ENCODE measurements at places on chromosomes 12 and 14. TPM values are rescaled to one million over a fixed set of nuclear protein-coding genes. Genes with fewer than 3 reads are reported as not detected.

Gene TSPAN9
- 0.24 TPM for total RNA-seq

GRCh38 chr12:89648211-89648930, 60.3 kb downstream of the ATP2B1 start:
- DNase-seq = no peak

Gene C12orf54
- not detected for total RNA-seq

Gene CBLN3
- 6.4 TPM for total RNA-seq

Gene TM7SF3
- total RNA-seq = 33.6 TPM

Gene SLC16A7
- 22.7 TPM for total RNA-seq

DNA sequence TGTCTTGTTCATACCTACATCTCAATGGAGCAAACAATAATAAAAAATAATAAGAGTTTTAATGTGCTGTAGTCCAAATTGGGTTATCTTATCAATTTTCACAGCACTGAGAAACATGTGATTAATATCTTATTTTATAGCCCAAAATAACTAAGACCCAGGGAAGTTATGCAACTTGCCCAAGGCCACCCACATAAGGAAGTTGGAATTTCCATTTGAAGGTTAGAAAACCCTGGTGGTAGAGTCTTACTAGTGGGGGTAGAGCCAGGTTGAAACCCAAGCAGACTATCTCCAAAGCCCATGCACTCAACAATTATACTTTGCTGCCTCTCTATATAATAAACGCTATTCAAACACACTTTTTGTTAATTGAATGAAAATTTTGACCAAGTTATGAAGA, 270.0 kb upstream of the CAND1 start:
- DNase-seq = no peak

- DNase-seq = no peak
Measured at GRCh38 chr12:19904819-19905218, 463.5 kb upstream of the PDE3A start.

Gene CRACR2A
- total RNA-seq = 26.0 TPM

GRCh38 chr14:38762426-38762825, 340.6 kb downstream of the SEC23A start:
- no peak for DNase-seq

GRCh38 chr14:69708586-69709560, 58.1 kb upstream of the SRSF5 start:
- DNase-seq = peak; percentile 36

- no peak for DNase-seq
Measured at GRCh38 chr12:16175840-16176239, 101.6 kb downstream of the SLC15A5 start.

DNA sequence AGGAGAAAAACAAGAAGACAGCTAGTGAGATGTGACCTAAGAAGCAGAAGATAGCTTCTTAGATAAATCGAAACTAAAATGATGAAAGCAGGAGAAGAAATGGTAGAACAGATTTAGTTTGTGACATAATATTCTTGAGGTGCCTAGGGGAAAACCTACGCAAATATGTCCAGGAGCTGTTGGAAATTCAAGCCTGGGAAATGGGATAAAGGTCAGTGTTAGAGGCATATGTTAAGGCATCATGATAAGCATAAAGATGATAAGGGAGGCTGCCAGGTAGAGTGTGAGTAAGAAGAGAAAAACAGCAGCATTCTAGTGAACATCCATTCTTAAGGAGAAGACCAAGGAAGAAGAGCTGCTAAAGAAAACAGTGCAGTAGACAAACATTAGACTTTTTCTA, 109.6 kb upstream of the LGR5 start:
- DNase-seq = no peak

DNA sequence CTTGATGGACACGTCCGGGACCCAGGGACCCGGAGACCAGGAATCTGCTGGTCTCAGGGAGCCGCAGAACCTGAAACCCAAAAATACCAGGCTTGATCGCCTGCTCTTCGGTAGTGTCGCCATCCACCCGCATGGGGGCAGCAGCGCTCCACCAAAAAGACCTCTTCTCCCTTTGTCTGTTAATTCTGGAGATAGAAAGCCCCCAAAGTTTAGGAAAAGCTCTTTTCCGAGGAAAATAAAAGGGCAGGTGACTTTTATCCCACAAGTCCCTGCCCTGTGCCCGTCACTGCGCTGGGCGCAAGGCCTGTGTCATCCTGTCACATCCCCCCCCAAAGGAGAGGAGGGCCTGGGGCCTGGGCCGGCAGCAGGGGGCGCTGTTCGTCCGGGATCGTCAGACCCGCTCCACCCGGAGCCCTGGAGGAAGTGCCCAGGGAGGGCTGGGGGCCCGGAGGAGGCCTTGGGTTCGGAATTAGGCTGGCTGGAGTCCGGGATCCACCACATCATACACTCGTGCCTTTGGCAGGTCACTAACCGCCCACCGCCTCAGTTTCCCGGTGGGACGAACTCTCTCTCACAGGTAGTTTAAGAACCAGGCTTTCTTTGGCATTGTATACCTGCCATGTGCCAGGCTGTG, 31.9 kb downstream of the DAD1 start:
- peak; percentile 90 for DNase-seq

DNA sequence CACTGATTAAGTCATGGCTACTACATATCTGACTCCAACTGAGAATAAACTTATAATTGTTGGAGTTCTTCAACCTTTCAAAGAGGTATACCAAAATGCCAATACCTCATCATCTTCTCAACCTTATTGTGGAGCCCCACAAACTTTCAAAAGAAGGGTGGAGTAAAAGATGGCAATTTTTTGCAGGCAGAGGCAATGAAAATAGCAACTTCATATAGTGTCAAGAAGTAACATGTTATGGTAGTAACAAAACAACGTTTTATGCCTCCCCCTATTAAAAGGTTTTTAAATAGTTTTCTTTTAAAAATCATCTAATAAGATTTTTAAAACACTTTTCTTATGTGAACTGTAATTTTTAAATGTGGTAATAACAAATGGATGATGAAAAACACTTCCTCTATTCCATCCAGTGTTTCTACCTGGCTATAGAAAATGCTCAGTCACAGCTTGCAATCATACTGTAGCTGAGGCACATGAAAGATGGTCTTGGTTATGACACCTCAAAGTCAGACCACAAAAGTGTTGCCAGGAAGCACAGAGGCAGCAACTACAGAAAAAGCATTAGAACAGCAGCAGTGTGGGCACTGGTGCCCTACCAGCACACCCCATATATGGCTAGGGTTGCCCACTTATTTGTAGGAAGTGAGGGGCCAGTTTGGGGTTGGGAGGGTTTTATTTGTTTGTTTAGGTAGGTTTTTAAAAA, 7.0 kb downstream of the PPP1R12A start:
- peak; percentile 33 for DNase-seq

GRCh38 chr12:89796798-89797382, 88.3 kb upstream of the ATP2B1 start:
- DNase-seq = no peak

DNA sequence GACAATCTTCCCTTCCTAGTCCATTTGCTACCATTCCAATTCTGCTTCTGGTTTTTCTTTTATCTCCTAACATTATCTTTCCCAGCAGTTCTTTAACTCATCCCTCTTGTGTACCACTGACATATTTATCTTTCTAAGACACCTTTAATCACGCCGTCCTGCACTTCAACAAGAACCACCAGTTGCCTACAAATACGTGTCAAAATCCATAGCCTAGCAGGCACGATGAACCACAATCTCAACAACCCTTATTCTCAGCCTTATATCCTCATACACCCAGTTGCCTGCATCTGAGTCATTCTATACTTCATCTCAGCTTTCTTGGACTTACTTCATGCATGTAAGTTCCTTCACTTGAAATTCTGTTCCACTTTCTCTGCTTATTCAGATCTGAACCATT, 16.4 kb upstream of the ST8SIA1 start:
- DNase-seq = no peak

- no peak for DNase-seq
Measured at GRCh38 chr12:116247377-116247776, 30.1 kb downstream of the MED13L start.

All from activated naive CD8-positive, alpha-beta T cell treated with anti-CD3 and anti-CD28 coated beads for 36 hours (primary cell).